ENCODE measurements at places on chromosomes 5 and 9.

DNA sequence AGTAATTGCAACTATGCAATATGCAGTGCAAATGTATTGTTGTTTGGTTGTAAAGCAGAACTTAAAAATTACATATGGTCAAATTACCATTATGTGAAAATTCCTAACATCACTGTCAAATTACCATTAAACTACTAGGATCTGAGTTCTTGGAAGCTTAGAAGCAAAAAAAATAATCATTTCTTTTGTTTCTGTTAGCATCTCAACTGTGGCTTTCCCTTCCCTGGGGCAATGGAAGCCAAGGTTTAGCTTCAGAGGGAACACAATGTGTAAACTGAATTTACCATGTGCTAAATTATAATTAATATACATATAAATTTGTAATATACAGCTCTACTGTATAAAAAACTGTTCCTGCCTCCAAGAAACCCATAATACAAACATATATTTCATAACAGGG lies 159.4 kb downstream of the GNAQ start:
- DNase-seq, result no peak

DNA sequence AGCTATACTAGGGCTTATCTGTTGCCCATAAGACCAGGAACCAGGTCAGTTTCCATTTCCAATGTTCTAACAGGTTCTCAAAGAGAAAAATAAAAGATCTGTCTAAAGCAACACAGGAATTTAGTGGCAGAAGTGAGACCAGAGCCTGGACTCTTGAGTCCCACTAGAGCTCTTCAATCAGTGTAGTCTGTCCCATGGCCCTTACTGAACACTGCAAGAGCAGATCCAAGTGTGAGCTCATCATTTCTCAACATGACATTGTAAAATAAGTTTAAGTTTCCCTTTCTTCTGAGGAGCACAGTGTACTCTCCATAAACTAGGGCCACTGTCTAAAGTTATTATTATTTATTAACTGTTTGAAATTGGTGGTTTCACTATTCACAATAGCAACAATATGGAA lies 8.6 kb upstream of the PAPPA start:
- DNase-seq, result no peak

DNA sequence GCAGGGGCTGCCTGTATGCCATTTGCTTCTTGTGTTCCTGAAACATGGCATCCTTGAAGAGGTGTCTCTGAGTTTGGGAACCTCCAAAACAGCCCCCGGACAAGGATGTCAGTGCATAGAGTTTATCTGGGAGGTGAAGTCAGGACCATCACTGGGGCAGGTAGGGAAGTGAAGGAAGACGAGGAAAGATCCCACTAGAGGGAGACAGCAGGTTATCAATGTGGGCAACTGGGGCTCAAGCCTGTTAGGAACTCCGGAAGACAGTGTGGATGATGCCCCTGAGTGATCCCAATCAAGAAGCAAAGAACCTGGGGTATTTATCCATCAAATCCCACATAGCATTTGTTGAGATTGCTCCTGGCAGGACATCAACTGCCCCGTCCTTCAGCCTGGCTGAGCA lies 233.1 kb downstream of the AGTPBP1 start:
- no peak for DNase-seq

- DNase-seq, result no peak
Observed at GRCh38 chr9:108095496-108095895, 605.9 kb upstream of the KLF4 start.

DNA sequence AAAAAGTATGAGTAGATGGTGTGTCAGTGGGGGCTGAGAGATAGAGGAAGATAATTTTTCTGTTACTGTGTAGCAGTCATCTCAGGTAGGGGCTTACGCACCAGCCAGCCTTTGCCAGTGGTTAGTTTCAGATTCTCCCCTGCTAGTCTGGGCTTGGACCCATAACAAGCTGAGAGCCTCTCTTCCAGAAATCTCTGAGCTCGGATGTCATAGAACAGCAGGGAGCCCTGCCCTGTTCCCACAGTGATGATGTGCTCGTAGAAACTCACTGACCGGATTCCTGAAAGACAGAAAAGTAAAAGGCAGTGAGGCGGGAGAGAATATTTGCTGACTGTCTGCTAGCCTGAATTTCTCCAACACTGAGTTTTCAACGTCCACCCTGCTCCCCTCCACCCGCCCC lies 37.2 kb downstream of the DCAF12 start:
- DNase-seq, result no peak

GRCh38 chr9:129724456-129725190 lies 28.2 kb downstream of the PTGES start:
- DNase-seq, result no peak

GRCh38 chr9:77743386-77743785 lies 95.3 kb upstream of the GNA14 start:
- no peak for DNase-seq

DNA sequence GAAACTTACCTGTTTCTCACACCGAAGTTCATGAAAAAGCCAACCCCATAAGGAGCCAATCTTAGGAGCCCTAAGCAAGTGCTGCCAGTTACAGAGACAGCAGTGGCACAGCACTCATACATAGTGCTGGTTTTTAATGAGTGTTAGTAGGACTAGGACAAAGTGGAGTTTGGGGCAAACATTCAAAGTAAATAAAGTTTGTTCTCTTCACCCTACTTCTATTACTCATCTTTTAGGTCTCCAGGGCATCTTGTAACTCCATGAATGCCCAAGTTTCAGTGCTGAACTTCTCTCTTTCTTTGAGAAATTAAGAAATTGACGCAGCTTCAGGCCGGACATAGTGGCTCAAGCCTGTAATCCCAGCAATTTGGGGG lies 584.7 kb downstream of the EBF1 start:
- no peak for DNase-seq

GRCh38 chr9:123255718-123256117 lies 12.7 kb downstream of the STRBP start:
- no peak for DNase-seq
